ENCODE measurements at places on chromosomes 2 and 18.

- no peak for DNase-seq
Observed at GRCh38 chr2:161324876-161325275, 16.7 kb downstream of the PSMD14 start.

- DNase-seq = no peak
Observed at GRCh38 chr2:178482437-178482836, 2.2 kb downstream of the PLEKHA3 start.

GRCh38 chr2:152504618-152505017 lies 169.6 kb downstream of the FMNL2 start:
- DNase-seq = no peak

- no peak for DNase-seq
Observed at GRCh38 chr2:65666156-65666725, 233.8 kb upstream of the SPRED2 start.

GRCh38 chr2:119484834-119485233 lies 39.4 kb downstream of the SCTR start:
- DNase-seq = peak; percentile 23

- DNase-seq = no peak
Observed at GRCh38 chr2:175170659-175171304, 2.8 kb upstream of the ATF2 start.

GRCh38 chr2:25305775-25306174 lies 36.0 kb downstream of the DNMT3A start:
- no peak for DNase-seq

DNA sequence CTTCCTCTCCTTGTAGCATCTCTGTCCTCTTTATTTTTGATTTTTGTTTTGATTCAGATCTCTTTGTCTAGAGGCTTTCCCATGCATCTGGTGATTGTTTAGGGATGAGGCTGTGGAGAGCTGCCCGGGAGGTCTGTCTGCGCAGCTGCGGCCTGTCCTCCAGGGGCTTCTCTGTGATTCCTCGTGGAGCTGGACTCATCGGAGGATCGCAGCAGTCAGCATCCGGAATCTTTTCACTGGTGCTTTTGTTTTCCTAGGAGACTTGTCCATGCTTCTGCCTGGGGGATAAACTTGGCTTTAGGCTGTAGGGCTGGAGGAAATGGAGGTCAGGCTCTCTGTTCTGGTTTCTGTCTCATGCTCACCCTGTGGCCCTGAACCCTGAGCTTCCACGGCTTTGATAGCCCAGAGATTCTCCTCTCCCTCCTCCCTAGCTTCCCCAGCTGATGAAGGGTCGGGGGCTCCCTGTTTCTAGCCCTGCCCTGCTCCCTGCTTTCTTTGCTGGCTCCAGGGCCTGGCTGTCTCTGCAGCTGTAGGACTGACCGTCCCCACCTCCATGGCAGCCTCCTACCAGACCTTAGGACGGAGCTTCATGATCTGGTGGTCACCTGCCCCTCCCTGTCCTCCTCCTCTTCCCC lies 35.5 kb downstream of the ZNF532 start:
- no peak for DNase-seq

- no peak for DNase-seq
Observed at GRCh38 chr2:199797431-199798403, 53.3 kb downstream of the FTCDNL1 start.

- DNase-seq = no peak
Observed at GRCh38 chr2:118803012-118803411, 44.4 kb downstream of the EN1 start.

GRCh38 chr2:114762986-114763385 lies 320.5 kb downstream of the DPP10 start:
- no peak for DNase-seq

DNA sequence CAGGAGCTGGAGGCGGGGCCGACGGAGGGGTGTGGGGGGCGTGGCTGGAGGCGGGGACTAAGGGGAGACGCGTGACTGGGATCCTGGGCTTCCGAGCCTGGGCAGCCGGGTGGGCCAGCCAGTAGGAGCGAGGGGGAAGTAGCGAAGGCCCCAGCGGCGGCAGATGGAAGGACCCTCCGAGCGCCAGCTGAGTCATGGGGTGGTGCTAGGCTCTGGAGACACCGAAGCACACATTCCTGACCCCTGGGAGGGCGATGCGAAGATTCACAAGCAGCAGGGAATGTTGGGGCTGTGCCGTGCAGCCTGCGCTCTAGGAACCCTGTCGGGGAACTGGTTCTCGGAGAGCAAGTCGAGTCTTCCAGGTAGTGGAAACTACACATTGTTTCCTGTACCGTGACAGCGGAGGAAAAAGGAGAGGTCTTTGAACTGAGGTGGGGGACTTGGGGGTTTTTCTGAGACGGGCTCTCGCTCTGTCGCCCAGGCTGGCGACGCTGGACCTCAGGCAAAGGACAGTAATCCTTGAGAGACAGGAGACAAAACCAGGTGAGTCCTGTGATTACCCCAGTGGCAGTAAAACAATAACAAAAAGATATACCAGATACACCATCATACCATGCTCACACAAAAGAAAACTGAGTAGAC lies 650 bp upstream of the AFG3L2 start:
- no peak for DNase-seq

DNA sequence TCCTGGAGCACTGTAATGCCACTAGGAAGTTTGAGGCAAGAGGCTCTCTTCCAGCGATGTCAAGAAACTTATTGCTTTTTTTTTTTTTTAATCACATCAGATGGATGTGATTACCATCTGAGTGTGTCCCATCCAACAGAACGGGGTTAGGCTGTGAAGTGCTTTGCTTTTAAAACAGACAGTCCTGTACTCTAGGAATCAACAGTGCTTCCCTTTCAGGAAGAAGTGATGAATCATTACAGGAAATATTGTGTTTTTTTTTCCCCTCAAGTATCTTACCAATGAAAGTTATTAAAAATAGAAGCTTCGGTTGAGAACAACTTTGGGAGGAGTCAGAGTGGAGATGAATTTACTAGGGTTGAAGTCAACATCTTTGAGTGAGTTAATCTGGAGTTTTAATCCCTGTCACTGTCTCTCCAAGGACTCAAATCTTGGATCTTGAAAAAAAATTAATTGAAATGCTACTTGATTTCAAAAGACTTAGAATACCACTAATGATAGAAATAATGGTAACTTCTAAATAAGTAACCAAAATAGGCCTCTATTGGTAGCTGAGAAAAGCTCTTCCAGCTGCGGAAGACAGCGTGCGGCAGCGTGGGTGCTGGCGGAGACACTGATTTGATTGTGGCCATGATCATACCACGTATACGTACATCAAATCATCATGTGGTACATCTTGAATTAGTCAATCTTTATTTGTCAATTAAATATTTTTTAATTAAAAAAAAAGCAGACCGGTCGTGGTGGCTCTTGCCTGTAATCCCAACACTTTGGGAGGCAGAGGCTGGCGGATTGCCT lies 45.5 kb downstream of the GATA6 start:
- DNase-seq = no peak

- peak; percentile 84 for DNase-seq
Observed at GRCh38 chr18:4106407-4107033, 348.6 kb downstream of the DLGAP1 start.

- DNase-seq = no peak
Observed at GRCh38 chr18:10444314-10445006, 10.0 kb upstream of the APCDD1 start.

- no peak for DNase-seq
Observed at GRCh38 chr2:170314744-170315447, 136.9 kb downstream of the MYO3B start.

DNA sequence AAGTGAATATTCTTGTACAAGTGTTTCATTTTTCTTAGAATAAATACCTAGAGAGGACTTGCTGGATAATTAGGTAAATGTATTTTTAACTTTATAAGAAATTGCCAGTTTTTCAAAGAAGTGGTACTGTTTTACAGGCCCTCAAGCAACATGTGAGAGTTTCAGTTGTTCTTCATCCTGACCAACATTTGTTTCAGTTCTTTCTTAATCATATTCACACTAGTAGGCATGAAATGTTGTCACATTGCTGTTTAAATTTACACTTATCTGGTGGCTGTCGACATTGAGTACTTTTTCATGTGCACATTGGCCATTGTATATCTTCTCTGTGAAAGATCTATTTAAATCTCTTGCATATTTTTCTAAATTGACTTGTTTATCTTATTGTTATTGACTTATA lies 178.1 kb downstream of the ACOXL start:
- DNase-seq = no peak
